Astrocyte (in vitro differentiated cells and primary cell): ENCODE measurements at places on chromosomes 1 and 21.

GRCh38 chr1:74579425-74579824, 67.0 kb upstream of the LRRC53 start:
- no peak for DNase-seq

DNA sequence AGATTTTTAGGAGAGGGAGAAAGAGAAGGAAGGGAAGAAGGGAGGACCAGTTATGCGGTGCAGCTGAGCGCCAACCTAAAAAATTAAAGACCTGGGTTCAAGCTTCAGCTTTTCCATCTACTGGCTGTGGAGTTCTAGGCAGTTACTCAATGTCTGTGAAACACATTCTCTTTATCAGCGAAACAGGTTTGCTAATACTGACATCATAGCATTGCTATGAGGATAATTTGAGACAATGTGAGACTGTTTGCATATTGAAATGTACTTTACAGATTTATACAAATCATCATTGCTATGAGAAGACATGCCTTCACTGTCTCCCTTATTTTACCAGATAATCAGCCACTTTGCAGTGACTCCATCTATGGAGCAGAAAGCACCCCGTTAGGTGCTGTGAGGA, 222.9 kb upstream of the SGIP1 start:
- DNase-seq, result no peak

GRCh38 chr1:56068210-56068609, 511.2 kb downstream of the PLPP3 start:
- DNase-seq, result no peak

DNA sequence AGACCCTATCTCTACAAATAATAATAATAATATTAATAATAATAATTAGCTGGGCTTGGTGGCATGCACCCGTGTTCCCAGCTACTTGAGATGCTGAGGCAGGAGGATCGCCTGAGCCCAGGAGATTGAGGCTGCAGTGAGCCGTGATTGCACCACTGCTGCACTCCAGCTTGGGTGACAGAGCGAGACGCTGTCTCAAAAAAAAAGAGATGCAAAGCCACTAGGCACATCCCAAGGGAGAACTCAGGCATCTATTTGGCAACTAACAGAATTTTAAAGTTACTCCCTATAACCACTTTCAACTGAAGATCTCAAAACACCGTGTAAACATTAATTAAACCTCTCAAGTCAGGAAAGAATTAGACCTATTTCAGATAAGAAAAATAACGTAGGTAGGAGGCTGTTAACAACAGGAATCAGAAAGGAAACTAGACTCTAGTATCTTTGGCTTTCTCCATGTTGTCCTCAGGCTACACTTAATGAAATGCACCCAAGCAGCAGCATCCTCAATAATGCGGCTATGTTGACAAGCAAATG, 3.7 kb downstream of the RNF19B start:
- no peak for DNase-seq

GRCh38 chr1:112265931-112266330, 130.1 kb upstream of the CTTNBP2NL start:
- no peak for DNase-seq

DNA sequence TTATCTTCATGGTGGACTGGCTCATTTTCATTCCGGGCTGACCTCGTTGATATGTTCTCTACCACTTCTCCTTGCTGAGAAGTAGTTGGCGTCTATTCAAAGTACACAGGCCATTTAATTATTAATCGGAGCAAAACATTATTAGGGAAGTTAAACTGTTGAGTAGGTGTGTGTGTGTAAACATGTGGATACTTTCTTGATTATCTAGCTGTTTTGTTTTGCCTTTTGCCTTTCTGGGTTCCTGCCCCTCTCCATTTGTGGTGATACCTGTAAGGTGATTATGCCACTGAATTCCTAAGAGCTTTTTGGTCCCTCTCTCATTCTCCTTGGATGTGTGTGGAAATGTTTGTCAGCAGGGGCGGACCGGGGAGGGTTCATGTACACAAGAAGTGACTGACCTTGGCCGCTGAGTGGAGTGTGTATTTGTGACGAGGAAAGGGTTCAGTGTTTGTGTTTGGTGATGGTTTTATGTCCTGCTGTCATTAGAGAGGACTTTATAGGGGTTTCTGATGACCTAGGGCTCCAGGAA, 56.6 kb upstream of the PPP2R5A start:
- DNase-seq, result no peak

DNA sequence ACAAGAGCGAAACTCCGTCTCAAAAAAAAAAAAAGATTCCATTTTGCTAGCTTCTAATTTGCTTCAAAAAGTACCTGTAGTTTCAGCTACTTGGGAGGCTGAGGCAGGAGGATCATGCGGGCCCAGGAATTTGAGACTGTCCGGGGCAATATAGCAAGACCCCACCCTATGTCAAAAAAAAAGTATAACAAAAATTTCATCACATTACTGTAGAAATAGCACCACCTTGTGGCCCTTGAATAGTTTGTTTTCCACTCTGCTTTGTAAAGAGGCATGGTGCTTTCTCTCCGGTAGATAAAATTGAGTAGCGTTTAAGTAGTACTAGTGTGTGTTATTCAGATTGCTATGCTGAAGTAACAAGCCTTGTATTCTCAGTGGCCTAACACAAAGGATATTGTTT, 18.2 kb upstream of the MSTO1 start:
- DNase-seq, result peak; percentile 36

DNA sequence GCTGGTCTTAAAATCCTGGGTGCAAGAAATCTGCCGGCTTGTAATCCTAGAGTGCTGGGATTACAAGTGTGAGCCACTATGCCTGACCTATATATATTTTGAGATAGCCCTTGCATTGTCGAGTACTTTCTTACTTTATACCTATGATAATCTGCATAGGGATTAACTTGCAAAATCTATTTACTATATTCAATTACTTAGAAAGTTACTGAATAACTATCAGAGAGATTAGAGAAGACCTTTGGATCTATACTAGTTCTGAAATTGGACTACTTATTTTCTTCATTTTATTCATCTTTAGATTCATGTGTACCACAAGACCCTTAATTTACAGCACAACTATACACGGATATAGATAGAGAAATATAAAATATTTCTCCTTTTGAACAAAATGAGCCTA, 1766.0 kb downstream of the NCAM2 start:
- DNase-seq, result no peak

DNA sequence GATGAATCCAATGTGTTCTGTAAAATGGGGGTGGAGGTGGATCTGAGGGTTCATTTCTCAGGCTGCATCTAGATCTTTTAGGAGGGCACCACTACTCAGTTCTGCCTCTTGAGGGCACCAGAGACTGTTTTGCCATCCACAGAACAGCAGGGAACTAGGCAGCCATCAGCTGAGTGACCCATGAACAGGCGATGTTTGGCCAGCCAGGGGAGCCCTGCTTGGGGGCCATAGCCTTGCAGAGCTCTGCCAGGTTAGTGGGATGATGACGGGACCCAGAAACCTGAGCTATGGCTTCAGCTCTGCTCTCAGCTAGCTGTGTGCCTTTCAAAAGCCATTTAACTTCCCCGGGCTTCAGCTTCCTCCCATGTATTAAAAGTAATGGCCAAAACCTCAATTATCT, 13.4 kb upstream of the NOS1AP start:
- peak; percentile 29 for DNase-seq

DNA sequence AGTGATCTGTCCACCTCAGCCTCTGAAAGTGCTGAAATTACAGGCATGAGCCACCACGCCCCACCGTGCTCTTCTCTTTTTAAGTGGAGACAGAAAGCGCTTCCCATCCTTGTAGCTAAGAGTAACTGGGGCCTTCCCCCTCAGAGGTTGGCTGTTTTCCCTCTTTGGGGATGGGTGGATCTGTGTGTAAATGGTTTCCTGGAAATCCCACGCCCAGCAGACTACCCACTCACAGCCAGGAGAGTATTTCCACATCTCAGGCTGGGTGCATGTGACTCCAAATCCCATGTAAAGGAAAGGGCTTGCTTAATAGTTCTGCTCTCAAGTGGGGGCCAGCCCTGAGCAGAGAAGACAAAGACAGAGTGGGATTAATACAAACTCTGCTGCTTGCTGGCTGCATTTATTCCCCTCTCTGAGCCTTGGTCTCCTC, 19.6 kb upstream of the TCEA3 start:
- peak; percentile 61 for DNase-seq

DNA sequence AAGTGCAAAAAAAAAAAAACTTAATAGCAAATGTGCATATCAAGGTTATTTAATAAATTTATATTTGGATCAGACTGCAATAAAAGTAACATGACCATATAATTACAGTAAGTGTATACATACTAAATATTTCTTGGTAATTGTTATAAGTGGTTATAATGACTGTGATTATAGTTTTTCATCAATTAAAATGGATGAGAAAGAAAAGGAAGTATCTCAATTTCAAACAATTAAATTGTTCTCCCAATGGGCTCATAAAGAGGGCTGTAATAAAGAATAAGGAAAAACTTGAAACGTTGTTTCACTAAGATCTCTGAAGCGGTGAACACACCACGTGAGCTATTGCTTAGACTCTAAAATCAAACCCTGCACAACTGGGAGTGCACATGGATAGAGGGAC, 104.1 kb downstream of the CDC42BPA start:
- DNase-seq, result no peak

DNA sequence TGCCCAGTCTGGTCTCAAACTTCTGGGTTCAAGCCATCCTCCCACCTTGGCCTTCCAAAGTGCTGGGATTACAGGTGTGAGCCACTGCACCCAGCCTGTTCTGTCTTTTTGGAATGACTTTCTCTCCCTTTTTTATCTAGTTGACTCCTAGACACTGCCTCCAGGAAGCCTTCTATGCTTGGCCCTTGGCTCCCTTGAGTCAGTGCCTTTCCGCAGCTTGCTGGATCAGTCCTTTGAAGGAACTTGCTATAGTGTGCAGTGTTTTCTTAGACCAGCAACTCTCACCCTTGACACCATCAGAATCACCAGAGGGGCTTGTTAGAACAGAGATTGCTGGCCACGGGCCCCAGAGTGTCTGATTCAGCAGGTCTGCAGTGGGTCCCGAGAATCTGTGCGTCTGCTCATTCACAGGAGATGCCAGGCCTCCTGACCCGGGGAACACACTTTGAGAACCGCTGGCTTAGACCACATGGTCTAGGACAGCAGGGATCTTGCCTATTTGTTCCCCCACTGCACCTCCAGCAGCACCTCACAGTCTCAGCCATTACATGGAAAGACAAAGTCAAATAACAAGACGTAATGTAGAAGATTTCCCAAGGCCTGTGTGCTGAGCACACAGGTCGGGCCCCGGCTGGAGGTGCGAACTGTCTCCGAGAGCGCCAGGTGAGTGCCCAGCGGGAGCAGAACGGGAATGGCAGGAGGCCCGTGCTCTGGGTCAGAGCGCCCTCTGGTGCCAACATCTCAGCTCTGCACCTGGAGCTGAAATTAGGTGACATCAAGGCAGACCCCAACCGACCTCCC, 27.4 kb upstream of the CTPS1 start:
- no peak for DNase-seq

DNA sequence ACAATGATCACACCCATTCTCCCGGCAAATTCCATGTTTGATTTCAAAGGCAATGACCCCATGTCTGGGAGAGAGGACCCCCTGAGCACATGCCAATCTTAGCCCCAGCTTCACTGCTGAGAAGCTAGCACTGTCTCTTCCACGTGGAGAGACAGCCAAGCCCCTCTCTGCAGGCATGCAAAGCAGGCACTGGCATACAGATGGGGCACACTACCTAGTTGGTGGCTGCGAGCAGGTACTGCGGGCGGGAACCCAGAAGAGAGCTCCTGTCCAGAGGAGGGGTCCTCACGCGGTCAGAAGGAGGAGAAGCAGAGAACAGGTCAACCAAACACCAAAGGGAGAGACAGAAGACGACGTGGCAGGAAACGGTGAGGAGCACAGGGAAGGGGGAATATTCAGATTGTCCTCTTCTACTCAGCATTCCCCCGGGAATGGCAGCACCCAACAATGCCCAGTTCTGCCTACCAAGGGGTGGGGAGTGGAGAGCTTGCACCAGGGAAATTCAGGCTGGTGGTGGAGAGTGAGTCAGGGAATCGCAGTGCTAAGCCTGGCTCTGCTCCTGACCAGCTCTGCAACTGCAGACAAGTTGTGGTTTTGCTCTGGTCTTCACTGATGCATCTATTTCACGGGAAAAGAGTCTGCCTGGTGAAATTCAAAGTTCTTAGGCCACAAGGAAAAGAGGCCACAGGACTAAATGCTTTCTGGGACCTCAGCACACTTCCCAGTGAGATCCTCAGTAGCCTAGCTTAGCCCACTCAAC, 48.1 kb upstream of the GOLT1A start:
- DNase-seq, result peak; percentile 72

DNA sequence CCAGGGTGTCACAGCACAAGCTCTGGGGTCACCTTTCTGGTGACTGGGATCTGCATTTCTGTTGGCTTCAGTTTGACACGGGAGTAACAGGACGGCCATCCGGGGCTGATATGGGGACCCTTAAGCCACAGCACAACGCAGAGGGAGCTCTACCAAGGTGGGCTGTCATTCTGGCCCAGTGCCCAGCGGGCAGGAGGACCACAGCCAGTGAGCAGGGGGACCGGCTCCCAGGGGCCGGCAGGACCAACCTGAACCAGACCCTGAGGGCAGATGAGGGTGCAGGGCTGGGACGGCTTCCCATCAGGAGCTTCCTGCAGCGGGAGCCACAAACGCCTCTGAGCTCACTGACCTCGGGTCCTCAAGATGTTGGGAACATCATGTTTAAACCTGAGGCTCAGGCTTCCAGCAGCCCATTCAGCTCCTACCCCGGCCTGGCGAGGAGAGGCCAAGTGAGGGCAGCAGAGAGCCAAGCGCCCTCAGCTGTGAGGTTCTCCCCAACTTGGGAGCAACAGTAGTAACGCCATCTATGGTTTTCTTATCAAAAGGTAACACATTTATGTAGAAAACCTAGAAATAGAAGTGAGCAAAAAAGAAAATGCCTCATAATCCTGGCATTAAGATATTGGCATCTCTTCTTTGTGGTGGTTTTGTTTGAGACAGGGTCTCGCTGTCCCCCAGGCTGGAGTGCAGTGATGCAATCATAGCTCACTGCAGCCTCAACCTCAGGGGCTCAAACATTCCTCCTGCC, 26.8 kb downstream of the TMEM201 start:
- DNase-seq, result peak; percentile 9

DNA sequence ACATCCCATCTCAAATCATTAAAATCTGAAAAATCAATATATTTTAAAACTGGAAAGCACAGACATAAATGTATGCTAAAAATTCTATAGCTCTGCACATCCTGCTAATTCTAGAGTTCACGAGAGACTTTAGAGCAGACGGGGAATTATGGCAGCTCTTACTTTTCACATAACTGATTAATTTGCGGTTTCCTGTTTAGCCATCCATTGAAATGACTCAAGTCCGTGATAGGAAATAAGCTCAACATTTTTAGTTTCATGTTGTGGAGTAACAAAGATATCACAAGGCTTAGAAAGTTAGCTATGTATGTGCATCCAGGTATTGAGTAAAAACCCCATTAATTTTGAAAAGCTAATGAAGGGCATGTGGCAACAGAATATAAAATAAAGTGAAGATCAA, 123.2 kb downstream of the SMYD2 start:
- peak; percentile 91 for DNase-seq

- no peak for DNase-seq
These were observed 74.7 kb upstream of the OLIG2 start for GRCh38 chr21:32951041-32951440.

- peak; percentile 100 for DNase-seq
These were observed 167.5 kb downstream of the CLIC6 start for GRCh38 chr21:34836103-34836932.
